IMR-90 (cell line): ENCODE measurements at places on chromosomes 1 and 21. TPM values are rescaled to one million over a fixed set of nuclear protein-coding genes. Genes with fewer than 3 reads are reported as not detected.

The CD1C gene
- total RNA-seq: not detected in 2 replicates

The CTH gene
- 2.5 and 2.7 TPM in 2 replicates for total RNA-seq

The DPT gene
- total RNA-seq: not detected in 2 replicates

The SLC44A5 gene
- total RNA-seq: under 0.01 TPM in 2 replicates

The GPR25 gene
- total RNA-seq: not detected in 2 replicates

The PAPPA2 gene
- total RNA-seq: 0.18 and 0.28 TPM in 2 replicates

The CHODL gene
- under 0.01 TPM in 1 of 2 replicates, not detected in the other for total RNA-seq

The LCE1A gene
- total RNA-seq: not detected in 2 replicates

The GPR61 gene
- under 0.01 TPM in 1 of 2 replicates, not detected in the other for total RNA-seq
